Lower leg skin (tissue), 4 donors: ENCODE measurements at places on chromosomes 6 and 20. TPM values are rescaled to one million over a fixed set of nuclear protein-coding genes. Genes with fewer than 3 reads are reported as not detected.

C6orf141 gene
- total RNA-seq = 5.4 TPM

CD40 gene
- total RNA-seq = 12.0 TPM

CAPN11 gene
- 1.0 TPM for total RNA-seq

CPXM1 gene
- total RNA-seq = 1.3 TPM

ZNF335 gene
- 28.7 TPM for total RNA-seq

PTGIS gene
- total RNA-seq = 12.7 TPM

ADAM33 gene
- 13.2 TPM for total RNA-seq

DEFB124 gene
- not detected for total RNA-seq

CST2 gene
- total RNA-seq = not detected

MDFI gene
- total RNA-seq = 36.9 TPM

PPP1R11 gene
- 35.0 TPM for total RNA-seq

HTR1E gene
- not detected for total RNA-seq

DTNBP1 gene
- 9.4 TPM for total RNA-seq

VGLL2 gene
- total RNA-seq = not detected

CRNKL1 gene
- total RNA-seq = 19.8 TPM

PLAGL1 gene
- 21.7 TPM for total RNA-seq

MUC21 gene
- total RNA-seq = not detected

PRPH2 gene
- total RNA-seq = not detected

GID8 gene
- total RNA-seq = 39.6 TPM

TMC2 gene
- total RNA-seq = not detected

NTSR1 gene
- 0.07 TPM for total RNA-seq

OLIG3 gene
- total RNA-seq = 0.10 TPM

HLA-DRB1 gene
- total RNA-seq = 65.7 TPM

FRK gene
- 1.9 TPM for total RNA-seq

TCF21 gene
- not detected for total RNA-seq
